ENCODE measurements at places on chromosomes 6 and 20.
A peak's percentile ranks its signal among the peaks of the same experiment; 100 is the strongest.

DNA sequence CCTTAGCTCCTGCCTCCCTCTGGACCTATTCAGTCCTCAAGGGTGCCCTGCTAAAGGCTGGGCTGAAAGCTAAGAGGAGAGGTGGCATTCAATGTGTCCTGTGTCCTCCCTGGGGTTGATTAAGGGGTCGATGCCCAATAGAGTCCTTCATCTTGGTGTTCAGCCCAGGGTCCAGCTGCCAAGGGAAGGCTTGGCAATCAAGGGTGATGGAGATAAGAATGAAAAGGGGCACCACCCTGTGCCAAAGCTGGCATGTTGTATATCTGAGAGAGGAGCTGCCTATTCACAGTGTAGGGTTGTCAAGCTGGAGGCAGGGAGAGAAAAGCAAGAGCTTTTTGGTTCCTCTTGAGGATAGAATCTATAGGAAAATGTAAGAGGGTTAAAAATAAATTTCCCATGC, 12.3 kb downstream of the C20orf173 start:
- DNase-seq = no peak

- no peak for DNase-seq
Observed at GRCh38 chr6:106855117-106855516, 119.4 kb downstream of the CD24 start.

DNA sequence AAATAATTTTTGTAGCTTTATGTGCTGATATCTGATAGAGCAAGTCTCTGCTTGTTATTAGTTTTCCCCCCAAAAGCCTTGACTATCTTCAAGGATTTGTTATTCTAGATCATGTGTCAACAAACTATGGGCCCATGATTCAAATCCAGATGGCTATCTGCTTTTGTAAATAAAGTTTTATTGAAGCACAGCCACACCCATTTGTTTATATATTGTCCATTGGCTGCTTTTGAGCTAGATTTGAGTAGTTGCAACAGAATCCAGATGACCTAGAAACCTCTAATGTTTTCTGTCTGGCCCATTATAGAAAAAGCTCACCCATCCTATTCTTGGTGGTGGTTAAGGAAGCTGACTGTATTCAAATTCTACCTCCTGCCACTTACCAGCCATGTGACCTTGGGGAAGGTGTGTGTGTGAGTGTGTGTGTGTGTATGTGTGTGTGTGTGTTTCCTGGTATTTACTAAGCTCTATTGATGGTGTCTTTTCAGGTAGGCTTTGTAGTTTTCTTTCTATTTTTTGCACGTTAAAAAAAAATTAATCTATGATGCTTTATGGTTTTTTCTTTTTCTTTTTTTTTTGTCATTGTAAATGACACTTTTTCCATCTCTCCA, 1.3 kb upstream of the GTSF1L start:
- no peak for DNase-seq

GRCh38 chr6:104566411-104566810, 293.3 kb downstream of the HACE1 start:
- no peak for DNase-seq

DNA sequence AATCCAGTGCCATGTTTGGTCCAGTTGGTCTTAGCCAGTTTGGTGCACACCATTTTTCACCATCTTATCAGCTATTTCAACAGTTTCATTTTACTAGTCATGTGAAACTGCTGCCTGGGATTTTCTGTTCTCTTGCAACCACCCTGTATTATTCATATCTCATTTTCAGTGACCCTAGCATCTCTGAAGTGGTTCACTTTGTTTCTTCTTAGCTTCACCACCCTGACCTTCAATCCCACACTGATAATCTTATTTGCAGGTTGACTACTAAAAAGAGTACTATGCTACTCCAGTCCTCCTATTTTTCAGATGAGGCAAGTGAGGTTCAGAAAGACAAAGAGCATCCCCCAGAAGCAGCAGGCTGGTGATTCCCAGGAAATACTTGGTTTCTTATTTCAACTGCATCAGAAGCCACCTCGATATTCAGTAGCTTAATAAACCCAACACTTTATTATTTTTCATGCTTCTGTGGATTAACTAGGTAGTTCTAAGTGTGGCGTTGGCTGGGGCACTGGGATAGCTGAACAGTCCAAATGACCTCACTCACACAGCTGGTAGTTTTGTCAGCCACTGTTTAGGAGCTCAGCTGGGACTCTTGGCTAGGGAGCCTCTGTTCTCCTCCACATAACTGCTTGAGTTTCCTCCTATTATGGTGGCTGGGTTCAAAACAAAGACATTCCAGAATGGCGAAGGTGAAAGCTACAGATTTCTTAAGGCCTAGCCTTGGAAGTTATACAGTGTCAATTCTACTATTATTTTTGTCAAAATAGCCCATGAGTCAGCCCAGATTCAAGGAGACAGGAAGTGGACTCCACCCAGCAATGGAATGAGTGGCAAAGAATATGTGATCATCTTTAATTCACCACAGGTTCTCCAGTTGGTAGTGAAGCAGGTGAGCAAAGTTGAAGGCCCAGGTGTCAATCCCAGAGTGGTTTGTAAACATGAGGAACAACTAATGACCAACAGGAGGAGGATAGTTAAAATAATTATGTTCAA, 40.6 kb downstream of the BPIFB4 start:
- DNase-seq = no peak

GRCh38 chr6:38586992-38587391, 52.7 kb downstream of the BTBD9 start:
- DNase-seq = no peak

GRCh38 chr6:52667572-52667971, 3.3 kb upstream of the TMEM14A start:
- DNase-seq = no peak

DNA sequence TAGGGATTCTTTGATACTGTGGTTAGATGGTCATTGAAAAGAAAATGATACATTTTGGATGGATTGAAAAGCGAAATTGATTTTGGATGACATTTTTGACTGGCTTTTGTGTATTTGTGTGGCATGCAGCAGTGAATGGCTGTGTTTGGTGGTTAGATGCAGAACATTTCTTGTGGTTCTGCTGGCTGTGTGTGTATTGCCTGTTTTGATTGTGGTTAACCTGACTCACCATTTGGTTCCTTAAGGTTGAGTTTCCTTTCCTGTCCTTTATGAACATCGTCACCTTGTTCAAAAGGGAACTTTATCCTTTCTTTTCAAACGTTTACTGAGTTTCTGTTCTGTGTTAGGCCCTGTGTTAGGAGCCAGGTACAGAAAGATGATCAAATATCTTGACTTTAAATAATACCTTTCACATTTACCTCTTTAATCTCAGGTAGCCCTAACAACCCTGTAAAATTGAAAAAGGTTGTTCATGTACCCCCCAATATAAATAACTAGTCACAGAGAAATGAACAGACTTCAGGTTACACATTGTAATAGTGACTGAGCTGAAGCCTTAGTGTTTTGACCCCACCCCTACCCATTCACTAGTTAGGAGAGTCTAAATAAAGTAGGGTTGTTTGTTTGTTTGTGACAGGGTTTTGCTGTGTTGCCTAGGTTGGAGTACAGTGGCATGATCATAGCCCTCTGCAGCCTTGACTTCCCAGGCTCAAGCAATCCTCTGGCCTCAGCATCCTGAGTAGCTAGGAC, 23.8 kb downstream of the ANKS1A start:
- DNase-seq = no peak

- DNase-seq = no peak
Observed at GRCh38 chr6:137873273-137873762, 6.3 kb downstream of the TNFAIP3 start.

- DNase-seq = no peak
Observed at GRCh38 chr6:56246881-56247653, at the start of gene COL21A1. Gene COL21A1 (minus strand): TSS chr6:56247580. CDS start chr6:56182618, 64,962 bp downstream.

DNA sequence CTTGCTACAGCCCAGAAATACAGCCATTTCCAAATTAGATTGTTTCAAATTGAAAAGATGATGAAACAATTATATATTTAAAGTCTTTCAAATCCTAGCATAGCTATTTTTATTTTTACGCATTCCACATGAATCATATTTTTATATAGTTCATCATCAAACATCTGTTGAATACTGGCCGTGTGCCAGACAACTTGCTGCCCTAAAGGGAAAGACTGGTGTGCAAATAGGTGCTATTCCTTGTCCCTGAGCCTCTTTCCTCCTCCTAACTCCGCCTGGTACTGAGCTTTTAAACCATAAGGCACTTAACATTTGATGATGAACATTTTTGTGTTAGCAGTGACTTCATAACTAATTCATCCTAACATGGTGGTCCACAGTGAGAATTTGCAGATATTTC, 18.7 kb upstream of the PLCG1 start:
- DNase-seq = peak; percentile 49

- DNase-seq = no peak
Observed at GRCh38 chr6:43284991-43285781, 12.9 kb upstream of the SLC22A7 start.

DNA sequence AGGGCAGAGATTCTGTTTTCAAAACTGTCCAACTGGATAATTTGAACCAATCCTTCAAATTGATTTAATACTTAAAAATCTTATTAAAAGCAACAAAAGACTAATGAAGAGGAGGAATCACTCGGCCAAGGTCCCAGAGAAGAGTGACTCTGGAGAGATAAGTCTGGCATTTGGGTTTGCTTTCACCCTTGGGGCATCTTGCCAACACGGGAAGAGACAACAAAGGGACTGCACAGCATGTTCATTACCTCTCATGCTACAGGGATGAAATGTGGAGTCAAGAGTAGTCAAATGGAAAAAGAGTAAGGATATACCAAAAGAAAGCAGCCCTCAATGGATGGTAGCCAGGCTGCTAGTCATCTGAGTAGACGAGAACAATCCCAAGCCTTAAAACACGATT, 68.2 kb downstream of the KHDRBS2 start:
- no peak for DNase-seq

- DNase-seq = no peak
Observed at GRCh38 chr20:40754339-40754943, 65.4 kb upstream of the MAFB start.

- no peak for DNase-seq
Observed at GRCh38 chr6:18601516-18602020, 214.4 kb downstream of the RNF144B start.

DNA sequence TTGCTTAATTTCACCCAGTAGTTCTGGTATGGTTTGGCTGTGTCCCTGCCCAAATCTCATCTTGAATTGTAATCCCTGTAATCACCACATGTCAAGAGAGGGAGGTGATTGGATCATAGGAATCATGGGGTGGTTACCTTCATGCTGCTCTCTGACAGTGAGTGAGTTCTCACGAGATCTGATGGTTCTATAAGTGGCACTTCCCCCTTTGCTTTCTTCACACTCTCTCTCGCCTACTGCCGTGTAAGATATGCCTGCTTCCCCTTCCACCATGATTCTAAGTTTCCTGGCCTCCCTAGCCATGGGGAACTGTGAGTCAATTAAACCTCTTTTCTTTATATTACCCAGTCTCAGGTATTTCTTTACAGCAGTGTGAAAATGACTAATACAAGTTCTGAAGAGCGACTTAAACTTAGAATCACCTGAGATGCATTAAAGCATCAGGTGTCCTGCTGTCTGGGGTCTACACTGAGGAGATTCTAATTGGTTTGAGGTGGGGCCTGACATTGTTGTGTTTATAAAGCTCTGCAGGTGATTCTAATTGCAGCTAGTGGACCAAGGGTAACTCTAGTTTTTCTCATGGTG, 82.1 kb upstream of the DTNBP1 start:
- DNase-seq = peak; percentile 19

DNA sequence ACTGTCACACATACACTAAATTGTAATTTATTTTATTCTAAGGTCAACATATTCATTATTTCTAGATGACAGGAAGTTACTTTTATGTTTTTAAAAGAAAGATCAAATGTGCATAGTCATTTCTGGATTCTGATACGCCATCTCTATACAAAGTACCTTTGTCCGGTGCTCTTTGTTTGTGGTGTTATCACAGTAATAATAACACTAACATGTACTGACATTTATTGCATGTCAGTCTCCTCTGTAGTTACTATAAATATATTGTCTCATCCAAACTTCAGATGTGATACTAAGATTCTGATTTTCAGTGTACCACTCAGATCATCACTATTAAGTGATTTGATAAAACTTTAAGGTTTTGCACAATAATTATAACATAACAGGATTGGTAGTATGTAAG, 90.3 kb upstream of the TPD52L1 start:
- DNase-seq = no peak

GRCh38 chr6:47323321-47323720, 13.6 kb upstream of the TNFRSF21 start:
- no peak for DNase-seq

DNA sequence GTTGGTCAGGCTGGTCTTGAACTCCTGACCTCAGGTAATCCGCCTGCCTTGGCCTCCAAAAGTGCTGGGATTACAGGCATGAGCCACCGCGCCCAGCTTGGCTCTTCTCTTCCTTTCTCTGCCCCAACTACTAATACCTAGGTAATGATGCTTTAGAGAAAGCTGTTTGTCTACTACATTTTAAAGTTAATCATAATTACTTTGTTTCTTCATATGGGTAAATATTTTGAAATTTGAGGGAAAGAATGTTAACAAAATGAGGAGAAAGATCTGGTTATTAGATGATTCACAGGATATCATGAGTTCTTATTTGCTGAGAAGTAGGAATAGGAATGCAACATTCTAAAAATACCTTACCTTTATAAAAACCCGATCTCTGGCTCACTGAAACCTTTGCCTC, 18.4 kb upstream of the PTPRK start:
- no peak for DNase-seq

GRCh38 chr20:24729896-24730605, 219.0 kb upstream of the CST7 start:
- DNase-seq = no peak

- no peak for DNase-seq
Observed at GRCh38 chr20:1663917-1664316, 6.3 kb upstream of the SIRPG start.

- no peak for DNase-seq
Observed at GRCh38 chr6:137902699-137903098, 35.6 kb downstream of the TNFAIP3 start.

GRCh38 chr6:92848901-92849300, 570.5 kb downstream of the EPHA7 start:
- DNase-seq = no peak

All from erythroblast (primary cell).